ENCODE measurements at places on chromosomes 7 and 10.

DNA sequence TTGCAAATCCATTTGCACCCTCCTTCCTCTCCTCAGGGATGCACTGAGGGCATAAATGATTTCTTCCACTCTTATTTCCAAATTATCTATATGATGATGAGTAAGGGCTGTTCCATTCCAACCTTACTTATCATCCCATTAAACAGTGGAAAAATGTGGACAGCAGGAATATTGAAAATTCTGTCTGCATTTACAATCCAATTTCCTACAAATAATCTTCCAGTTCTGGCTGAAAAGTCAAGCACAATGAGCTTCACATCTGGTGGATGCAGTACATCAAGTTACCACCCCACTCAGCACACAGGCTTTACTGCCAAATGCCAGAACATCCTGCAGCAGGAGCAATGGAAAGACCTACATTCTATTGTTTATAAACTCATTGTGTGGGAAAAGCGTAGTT is 345.0 kb upstream of the STEAP1 start:
- DNase-seq, result no peak

DNA sequence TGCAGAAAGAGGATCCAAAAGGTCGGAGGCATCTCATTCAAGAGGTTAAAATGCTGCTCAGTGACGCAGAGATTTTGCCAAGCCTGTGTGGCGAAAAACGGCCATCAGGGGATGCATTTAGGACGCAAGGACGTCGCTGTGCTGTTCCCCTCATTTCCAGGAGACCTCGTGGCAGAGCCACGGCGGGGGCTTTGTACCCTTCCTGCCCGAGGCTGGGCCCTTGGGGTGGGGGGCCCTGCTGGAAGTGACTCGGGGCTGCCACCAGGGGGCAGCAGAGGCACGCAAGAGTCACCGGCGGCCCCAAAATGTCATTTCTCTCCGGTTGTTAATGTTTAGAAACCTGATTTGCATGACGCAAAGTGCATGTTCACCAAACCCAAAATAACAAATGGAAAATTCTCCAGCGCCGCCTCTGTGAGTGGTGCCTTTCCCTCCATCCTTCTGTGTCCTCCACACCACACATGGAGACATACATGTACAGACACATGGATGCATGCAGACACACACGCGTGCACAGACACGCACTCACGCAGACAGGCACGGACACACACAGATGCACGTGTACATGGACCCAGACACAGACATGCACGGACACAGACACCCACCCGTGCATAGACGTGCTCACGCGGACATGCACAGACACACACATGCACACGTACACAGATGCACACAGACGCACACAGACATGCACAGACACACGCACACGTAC is 51.0 kb upstream of the NKX6-2 start:
- no peak for DNase-seq

- DNase-seq, result no peak
These were observed 71.4 kb downstream of the INSIG1 start for GRCh38 chr7:155368894-155369600.

- DNase-seq, result no peak
These were observed 222.0 kb downstream of the TWIST1 start for GRCh38 chr7:18895456-18895855.

- DNase-seq, result no peak
These were observed 45.5 kb downstream of the SLIT1 start for GRCh38 chr10:97140049-97140846.

- DNase-seq, result no peak
These were observed 28.4 kb downstream of the JMJD1C start for GRCh38 chr10:63437116-63437949.

GRCh38 chr10:49488056-49488717 is 50.7 kb downstream of the ERCC6 start:
- DNase-seq, result no peak

GRCh38 chr10:34015700-34016099 is 681.2 kb upstream of the NRP1 start:
- DNase-seq, result no peak

- no peak for DNase-seq
These were observed 823.1 kb upstream of the LRRTM3 start for GRCh38 chr10:66102756-66103155.

DNA sequence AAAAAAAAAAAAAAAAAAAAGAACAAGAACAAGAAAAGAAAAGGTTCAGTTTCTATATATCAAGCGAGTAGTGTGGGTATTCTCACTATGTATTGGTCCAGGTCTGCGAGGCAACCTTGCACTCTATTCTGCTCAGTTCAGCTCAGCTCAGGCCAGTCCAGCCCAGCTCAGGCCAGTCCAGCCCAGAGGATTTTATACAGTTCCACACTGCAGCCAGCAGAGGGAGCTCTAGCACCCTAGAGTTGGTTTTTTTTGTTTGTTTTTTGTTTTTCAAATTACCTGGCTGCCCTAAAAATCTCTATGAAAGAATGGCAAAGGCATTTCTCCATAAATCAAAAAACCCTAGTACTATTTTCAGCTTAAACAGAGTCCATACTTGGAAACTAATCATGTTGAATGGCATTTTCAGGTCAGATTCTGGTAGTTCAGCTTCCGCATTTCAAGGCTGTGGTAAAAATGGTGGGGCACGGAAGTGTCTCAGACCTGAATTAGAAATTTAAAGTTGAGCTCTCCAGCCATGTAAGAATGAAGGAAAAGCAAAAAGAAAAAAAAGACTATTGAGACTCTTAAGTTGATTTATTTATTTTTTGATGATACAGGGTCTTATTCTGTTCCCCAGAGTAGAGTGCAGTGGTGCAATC is 55.2 kb upstream of the GSDME start:
- no peak for DNase-seq

DNA sequence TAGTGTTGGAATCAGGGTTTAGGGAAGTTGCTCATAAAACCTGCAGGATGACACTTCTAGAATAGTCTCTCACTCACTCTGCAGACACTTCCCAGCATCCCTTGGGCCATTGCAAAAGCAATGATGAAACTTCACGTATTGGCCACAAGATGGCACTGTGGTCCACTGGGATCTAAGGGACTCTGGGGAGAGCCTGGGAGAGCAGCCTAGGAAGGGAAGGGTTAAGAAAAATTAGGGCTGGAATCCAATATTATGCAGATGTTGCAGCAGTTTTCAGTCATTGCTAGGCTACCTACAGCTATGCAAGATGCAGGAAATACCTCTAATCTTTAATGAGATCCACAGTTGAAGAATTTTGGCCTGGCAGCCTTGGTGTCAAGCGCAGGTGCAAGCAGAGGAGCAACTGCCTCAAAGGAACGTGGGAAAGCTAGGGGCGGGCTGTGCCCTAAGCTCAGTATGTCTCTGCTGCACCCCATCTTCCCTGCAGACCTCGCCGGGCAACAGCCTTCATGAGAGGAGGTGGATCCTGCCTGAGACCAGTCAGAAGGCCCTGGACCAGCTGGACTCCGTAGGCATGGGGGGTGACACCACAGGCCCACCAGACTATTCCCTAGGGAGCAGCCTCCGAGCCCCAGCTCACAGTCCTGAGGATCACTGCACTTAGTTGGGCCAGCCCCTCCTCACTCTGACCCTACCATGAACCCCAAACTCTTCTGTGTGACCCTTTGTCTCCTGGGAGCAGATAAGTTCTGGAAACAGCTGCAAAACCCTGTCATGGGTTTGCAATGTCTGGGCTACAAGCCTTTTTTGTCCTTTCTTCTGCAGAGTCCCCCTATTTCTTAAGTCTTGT is 127.9 kb upstream of the PRSS58 start:
- DNase-seq, result peak; percentile 21

DNA sequence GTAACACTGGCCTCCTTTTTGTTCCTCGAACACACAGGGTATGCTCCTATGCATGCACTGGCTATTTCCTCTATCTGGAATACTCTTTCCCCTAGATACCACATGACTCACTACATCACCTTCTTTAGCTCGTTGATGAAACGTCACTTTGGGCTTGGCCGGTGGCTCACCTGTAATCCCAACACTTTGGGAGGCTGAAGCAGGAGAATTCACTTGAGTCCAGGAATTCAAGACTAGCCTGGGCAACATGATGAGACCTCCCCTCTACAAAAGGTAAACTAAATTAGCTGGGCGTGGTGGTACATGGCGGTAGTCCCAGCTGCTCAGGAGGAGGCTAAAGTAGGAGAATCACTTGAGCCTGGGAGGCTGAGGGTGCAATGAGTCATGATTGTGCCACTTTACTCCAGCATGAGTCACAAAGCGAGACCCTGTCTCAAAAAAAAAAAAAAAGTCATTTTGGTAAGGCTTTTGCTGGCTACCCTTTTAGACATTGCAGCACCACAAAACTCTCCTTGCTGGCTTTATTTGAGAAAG is 14.5 kb downstream of the ANKIB1 start:
- no peak for DNase-seq

DNA sequence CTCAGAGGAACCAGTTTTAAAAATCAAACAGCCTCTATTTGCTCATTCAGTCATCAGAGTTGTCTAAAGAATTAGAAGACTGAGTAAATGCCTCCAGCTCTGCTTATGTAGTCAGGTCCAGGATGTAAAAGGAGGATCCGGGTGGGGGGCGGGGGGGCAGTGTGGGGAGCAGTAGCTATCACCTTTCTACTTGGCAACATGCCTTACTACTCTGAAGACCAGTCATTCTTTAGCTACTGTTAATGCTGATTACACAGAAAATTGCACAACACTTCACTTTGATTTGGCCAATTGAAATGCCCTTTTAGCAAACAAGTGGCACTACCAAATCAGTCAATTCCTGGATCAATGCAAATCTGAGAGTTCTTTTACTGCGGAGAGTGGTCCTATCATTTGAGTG is 164.2 kb downstream of the NXPH1 start:
- DNase-seq, result no peak

GRCh38 chr7:138289864-138290263 is 170.2 kb upstream of the TRIM24 start:
- no peak for DNase-seq

GRCh38 chr10:69086001-69086509 is 1.8 kb upstream of the SRGN start:
- no peak for DNase-seq

GRCh38 chr7:18387191-18387735 is 108.3 kb upstream of the HDAC9 start:
- DNase-seq, result no peak

GRCh38 chr10:58414270-58415041 is 29.2 kb downstream of the TFAM start:
- DNase-seq, result no peak

DNA sequence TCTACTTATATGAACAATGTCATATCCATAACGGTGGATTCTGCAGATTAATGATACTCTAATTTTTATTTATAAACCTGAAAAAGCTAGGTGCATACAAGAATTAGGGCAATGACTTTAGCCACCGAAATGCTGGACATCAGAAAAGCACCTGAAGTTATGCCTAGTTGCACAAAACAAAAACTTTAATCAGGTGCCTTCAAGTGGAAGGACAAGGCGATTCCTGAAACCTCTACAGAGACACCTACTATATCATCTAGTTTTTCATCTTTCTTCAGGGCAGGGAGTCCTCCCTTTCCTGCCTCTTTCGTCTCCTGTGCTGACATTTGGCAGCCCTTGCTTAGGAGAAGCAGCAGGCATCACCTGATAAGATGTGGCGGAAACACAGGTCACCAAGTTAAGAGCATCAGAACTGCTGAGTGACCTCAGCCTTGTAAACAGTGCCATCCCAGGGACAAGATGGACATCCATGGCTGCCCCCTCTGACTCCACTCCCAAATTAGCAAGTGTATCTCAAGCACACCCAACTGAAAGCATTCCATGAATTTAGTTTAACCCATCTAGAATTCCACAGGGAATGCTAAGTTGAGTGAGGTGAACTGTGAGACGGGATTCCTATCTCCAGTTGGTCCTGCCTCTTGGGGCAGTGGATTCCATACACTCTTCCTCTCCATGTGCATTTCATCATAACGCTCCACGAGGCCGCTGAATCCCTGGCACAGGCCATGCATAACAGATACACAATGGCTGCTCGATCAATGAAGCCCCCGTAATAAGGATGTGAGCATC is 5.8 kb downstream of the ITPRIP start:
- no peak for DNase-seq

- DNase-seq, result no peak
These were observed 101.7 kb upstream of the YAE1 start for GRCh38 chr7:39464350-39465054.

GRCh38 chr10:32650246-32650655 is 204.3 kb downstream of the CCDC7 start:
- DNase-seq, result no peak

GRCh38 chr7:1289666-1290025 is 57.0 kb downstream of the UNCX start:
- no peak for DNase-seq

DNA sequence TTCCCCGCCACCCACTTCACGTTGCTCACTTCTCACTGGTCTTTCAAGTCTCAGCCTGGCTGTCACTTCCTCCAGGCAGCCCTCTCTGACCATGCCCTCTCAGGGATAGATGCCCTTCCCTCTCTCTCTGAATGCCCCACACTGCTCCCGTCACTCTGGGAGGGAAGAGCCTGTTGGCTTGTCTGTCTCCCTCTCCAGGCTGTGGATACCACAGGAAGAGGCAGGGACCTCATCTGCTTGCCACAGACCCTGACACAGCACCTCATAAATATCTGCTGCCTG is 93.1 kb downstream of the OAT start:
- DNase-seq, result no peak

DNA sequence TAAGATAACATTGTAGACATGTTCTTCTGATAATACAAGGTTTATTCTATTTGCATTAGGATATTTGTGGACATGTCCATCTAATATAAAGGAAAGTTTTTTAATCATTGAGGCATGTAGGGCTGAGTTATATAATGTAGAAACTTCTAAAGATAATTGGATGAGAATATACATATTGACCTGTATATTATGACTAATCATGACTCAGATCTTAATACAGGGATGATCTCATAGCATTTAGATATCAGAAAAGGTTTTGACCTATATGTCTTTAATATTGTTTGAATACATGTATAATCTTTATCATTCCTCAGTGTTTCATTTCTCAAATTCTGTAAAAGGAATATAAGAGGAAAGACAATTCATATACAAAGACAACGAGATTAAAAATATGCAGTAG is 39.2 kb downstream of the CD36 start:
- no peak for DNase-seq

DNA sequence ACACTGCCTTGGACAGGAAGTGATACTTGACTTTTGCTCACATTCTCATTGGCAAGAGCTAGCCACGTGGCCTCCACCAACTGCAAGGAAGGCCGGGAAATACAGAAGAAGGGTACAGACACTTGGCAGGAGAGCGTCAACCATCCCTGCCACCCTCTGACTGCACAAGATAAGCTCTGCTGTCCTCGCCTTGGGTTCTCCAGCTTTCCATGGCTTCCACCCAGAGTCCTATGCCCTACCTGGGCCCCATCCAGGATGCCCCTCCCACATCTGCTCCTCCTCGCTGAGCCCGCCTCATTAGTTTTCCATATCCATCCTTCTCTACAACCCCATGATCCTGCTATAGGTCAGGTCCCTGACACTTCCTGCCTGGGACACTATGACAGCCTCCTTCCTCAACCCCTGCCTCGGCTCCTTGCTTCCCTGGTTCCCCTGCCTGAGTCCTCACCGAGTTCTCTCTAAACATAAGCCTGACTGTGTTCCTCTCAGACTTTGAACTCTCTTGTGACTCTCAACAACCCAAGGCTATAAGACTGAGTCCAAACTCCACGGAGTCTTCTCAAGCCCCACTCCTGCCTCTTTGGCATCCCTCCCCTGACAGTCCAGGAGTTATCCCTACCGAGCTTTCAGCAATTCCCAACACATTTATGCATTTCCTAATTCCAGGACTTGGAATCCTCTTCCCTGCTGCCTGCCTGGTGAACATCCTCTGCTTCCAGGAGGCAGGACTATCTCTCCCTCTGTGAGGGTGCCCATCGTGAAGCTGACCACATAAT is 23.2 kb upstream of the GDF10 start:
- DNase-seq, result no peak

GRCh38 chr10:92957223-92958010 is 103.2 kb upstream of the CYP26C1 start:
- DNase-seq, result no peak

Measured in stimulated activated CD8-positive, alpha-beta memory T cell treated with anti-CD3 and anti-CD28 coated beads, Interleukin-7, amount 100 ng/mL, for 48 hours (primary cell).